ENCODE measurements at places on chromosomes 6 and 20.

DNA sequence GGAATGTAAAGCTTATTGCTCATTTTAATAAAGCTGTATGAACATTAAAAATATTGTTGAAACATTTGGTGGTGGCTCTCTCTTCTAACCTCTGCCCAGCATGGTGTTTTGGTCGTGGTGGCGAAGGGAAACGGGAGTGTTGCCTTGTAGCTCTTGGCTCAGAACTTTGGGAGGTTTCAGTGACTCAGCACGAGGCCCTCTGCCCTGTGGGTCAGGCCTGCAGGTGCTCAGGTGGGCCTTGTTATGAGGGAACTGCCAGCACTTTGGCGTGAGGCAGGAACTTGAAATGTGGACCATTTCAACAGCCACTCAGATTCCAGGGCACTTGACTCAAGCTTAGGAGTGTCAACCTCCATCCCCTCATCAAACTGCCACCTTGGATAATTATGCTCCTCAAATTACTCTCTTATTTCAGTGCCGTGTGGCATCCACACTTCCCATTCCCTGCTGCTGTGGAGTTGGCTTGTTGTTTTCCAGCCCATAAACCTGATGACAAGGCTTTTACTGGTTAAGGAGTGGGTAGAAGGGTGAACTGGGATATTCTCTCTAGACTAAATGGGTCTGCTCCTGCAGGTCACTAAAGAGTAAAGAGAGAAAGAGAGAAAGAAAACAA lies 36.3 kb downstream of the PRDM1 start:
- DNase-seq, result no peak

- no peak for DNase-seq
These were observed 299.7 kb downstream of the PLCB1 start for GRCh38 chr20:8431538-8432434.

- no peak for DNase-seq
These were observed 162.2 kb downstream of the TBXT start for GRCh38 chr6:166005401-166005943.

- DNase-seq, result peak; percentile 15
These were observed 139.8 kb downstream of the BACH2 start for GRCh38 chr6:90156861-90157260.

DNA sequence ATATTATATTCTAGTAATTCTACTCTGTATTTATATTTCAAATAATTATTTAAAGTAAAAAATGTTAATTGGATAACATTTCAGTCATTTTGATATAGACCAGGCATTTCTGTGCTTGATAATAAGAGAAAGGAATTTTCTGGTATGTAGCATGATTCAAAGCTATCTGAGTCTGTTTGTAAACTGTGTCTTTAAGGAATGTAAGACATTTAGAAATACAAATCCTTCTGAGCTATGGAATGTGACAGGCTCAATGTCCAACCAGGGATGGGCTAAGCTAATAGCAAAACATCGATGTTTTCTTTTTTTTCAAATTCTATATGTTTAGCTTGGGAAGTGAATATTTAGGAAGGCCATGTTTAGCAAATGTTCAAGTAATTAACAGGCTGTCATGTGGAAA lies 41.5 kb upstream of the FAM83B start:
- DNase-seq, result no peak

DNA sequence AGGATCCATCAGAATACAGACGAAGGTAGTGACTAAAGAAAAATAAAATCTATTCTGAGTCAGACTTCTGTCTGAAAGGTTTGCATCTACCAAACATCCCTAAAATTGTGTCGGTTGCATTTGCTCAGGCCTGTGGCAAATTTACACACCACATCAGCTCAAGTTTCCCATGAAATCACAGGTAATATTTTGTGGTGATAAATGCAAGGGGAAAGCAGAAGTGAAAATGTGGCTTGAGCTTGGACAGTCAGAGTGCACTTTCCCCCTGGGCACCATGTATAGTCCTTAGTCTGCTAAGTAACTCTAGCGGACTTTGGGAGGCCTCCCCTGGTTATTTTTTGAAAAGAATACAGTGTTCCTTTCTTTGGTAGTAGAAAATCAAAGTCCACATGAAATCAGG lies 159.1 kb downstream of the PKHD1 start:
- no peak for DNase-seq

DNA sequence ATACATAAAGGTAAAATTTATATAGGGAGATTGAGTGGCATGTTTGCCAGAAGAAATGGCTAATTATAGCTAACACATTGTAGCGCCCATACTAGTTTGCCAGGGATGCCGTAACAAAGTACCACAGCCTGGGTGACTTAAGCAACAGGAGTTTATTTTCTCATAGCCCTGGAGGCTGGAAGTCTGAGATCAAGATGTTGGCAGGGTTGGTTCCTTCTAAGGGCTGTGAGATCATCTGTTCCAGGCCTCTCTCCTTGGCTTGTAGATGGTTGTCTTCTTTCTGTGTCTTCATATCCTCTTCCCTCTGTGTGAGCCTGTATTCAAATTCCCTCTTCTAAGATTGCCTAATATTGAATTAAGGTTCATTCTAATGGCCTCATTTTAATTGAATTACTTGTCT lies 417.5 kb upstream of the OPRM1 start:
- no peak for DNase-seq

DNA sequence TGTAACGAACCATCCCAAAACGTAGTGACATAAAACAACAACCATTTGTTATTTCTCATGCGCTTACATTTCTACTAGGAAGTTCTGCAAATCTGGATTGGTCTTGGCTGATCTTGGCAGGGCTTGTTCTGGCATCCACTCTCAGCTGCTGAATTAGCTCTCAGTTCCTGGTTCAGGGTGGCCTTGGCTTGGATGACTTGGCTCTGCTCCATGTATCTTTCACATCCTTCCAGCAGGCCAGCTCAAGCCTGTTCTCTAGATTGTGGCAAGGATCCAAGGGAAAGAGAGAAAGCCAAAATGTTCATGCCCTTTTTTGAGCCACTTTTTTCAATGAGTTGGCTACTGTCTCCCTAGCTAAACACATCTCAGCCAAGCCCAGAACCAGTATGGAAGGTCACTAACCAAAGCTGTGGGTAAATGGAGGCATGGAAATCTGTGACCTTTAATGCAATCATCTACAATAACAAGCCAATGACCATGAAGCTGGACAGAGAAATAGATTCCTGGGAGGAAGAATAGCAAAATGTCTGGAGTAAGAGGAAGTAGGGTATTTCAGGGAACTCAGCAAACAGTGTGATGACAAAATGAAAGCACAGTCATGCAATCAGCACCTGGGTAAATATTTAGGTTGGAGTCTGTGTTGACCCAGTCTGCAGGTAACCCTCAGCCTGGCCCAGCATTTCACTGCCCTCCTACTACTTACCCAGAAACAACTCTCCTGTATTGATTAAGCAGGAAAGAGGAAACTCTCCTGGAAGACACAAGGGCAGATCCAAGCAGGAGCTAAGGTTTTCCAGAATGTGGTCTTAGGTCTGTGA lies 32.7 kb upstream of the SNAP25 start:
- DNase-seq, result no peak

DNA sequence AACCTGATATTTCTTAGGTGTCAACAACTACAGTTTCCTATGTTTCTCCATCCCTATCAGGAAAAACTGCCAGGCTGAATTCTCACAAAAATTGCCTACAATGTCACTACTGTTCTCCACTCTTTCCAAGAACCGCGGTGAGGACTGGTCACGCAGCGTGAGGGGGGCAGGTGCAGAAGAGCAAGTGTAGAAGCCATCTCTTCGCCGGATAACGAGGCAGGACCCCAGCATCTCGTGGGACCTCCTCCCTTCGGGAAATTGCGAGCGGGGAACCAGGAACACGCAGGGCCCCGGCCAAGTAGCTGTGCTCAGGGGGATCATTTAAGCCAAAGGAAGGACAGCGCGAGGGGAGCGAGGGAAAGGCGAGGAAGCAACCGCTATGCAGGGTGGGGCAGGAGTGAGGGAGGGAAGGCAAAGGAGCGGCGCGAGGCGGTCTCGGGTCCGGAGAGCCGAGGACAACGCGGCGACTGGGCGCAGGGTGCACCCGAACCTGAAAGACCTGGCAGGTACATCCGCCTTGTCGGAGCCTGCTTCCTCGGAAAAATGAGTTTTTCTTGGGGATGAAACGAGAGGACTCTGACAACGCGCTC lies 559 bp downstream of the APMAP start:
- no peak for DNase-seq

DNA sequence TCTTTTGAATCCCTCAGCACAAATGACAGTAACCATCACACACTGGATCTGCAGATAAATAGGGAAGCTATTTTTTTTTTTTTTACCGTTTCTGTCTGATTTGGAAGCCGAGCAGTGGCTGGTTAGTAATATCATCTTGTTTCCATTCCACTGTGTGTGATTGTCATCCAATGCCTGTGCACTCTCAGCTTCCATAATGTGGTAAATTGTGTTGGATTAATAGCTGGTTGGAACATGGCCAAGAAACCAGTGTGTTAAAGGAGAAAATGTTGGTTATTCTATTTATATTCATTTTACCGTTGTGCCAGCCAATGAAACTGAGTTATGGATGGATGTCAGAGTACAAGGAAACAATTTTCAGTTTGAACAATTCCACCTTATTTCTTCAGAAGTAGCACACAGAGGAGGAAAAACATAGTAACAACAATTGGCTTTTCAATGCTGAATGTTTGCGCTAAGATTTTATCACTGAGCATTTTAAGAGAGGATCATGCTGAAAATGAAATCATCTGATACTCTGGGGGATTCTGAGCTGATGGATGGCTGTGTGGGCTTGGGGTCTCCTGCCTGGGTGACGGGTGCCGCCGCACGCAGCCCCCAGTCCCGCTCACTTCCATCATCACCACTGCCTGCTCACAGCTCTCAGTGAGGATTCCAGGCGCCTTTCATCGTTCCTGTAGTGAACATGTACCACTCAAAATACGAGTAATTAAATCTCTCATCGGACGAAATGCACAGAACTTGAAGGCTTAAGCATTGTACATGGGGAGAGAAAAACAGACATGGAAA lies 40.7 kb upstream of the EXOC2 start:
- DNase-seq, result no peak

DNA sequence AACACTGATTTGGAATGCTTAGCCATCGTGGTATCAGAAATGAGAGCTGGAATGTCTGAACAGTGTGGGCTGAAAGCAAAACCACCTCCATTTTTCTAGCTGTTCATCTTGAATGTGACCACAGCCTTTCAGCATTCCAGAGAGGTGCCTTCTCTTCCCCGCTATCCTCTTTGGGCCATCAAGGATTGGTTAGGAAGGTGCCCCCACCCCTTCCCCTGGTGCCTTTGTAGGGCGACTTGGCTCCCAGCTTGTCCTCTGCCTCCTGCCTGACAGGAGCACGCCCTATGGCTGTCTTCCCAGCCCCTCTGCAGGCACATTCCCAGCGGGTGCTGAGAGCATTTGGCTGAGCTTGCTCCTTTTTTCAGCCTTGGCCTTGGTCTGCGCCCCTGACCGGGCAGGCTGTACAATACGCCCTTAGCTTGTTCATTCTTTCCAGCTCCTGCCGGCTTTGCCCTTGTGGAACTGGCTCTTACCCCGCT lies 97.5 kb downstream of the ARMC2 start:
- DNase-seq, result no peak

GRCh38 chr6:17665132-17665531 lies 41.6 kb downstream of the NUP153 start:
- DNase-seq, result no peak

GRCh38 chr20:17556837-17557674 lies 12.8 kb upstream of the DSTN start:
- DNase-seq, result no peak

- no peak for DNase-seq
These were observed 92.5 kb downstream of the SLC24A3 start for GRCh38 chr20:19304886-19305415.

DNA sequence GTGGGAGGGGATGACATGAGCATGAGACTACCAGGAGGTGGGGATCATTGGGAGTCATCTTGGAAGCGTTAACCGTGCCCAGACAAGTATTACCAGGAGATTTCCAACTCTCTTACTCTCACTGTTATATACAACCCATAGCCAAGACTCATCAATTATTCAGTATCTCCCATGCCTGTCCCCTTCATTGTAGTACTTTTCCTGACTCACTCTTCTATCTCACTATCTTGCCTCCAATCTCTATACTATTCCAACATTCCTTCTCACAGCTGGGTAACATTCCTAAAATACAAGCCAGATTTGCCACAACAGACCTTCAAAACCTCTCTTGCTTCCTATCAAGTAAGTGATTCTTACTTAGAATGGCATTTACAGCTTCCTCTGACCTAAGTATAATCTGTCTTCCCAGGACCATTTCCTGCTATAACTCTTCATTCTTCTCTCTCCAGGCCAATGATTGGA lies 226.3 kb upstream of the SMLR1 start:
- DNase-seq, result no peak

GRCh38 chr6:45187836-45188235 lies 140.3 kb upstream of the RUNX2 start:
- no peak for DNase-seq

- no peak for DNase-seq
These were observed 118.7 kb downstream of the OPRM1 start for GRCh38 chr6:154157706-154158105.

GRCh38 chr20:44637522-44638372 lies 13.8 kb downstream of the ADA start:
- no peak for DNase-seq

DNA sequence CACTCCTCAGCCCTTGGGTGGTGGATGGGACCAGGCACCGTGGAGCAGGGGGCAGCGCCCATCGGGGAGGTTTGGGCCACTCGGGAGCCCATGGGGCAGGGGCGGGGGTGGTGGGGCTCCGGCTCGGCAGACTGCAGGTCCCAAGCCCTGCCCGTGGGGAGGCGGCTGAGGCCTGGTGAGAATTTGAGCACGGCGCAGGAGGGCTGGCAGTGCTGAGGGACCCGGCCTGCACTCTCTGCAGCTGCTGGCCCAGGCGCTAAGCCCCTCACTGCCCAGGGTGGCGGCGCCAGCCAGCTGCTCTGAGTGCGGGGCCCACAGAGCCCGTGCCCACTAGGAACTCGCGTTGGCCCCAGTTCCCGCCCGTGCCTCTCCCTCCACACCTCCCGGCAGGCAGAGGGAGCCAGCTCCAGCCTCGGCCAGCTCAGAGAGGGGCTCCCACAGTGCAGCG lies 182.1 kb upstream of the OPRM1 start:
- DNase-seq, result peak; percentile 2

GRCh38 chr6:144279484-144280150 lies 5.5 kb upstream of the UTRN start:
- no peak for DNase-seq

- no peak for DNase-seq
These were observed 291.9 kb downstream of the PLCB1 start for GRCh38 chr20:8424010-8424409.

GRCh38 chr20:43744151-43744611 lies 17.4 kb upstream of the GTSF1L start:
- DNase-seq, result no peak

DNA sequence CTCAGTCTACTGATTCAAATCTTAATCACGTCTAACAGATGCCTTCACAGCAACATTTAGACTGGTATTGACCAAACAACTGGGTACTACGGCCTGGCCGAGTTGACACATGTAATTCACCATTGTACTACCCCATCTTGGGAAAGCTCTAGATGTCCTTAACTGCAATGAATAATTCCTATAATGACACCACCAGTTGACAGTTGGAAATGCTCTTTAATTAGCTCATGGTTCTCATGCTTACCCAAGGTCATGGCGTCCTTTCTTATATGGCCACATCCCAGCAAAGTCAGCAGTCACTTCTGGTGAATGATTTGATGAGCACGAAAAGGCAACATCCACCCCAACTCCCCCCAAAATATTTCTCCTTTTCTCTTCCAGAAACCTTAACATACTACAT lies 150.9 kb downstream of the MYLK4 start:
- no peak for DNase-seq

GRCh38 chr6:116313101-116313776 lies 33.5 kb upstream of the TSPYL1 start:
- no peak for DNase-seq
